ENCODE measurements at places on chromosomes 2 and 18.

DNA sequence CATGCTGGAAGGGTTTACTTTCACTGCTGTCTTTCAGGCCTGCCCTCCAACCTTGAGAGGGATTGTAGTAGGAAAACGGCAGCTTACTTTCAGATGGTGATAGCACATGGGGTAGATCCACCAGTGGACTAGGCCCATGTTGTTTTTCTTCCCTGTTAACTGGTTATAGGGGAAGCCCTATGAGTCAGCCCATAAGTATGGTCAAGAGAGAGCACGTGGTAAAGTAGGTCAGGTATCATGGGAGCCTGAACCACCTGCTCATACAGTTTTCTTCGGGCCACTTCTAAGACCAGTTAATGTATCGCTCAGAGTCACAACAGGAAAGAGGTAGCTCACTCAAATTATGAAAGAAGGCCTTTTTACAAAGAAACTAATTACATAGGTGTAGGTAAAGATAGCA is 33.0 kb downstream of the PDK1 start:
- no peak for DNase-seq

GRCh38 chr18:63267975-63268721 is 51.4 kb downstream of the BCL2 start:
- DNase-seq, result no peak

DNA sequence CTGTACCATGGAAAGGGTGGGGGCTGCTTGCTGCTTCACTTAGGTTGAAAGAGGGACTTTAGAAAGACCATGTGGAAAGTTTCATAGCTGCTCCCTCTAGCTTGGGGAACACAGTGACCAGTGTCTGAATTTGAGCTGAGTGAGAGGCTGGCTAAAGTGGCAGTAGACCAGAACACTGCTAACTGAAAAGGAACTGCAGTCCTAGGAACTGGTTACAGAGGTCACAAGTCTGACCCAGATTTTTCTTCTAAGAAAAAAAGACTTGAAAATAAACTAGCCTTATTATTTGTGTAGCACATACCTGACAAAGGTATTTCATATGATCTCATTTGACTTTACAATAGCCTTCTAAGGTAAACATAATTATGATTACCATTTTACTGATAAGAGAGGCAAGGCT is 153.6 kb downstream of the FSHR start:
- no peak for DNase-seq

- DNase-seq, result no peak
These were observed 74.2 kb upstream of the KLF7 start for GRCh38 chr2:207239754-207240494.

DNA sequence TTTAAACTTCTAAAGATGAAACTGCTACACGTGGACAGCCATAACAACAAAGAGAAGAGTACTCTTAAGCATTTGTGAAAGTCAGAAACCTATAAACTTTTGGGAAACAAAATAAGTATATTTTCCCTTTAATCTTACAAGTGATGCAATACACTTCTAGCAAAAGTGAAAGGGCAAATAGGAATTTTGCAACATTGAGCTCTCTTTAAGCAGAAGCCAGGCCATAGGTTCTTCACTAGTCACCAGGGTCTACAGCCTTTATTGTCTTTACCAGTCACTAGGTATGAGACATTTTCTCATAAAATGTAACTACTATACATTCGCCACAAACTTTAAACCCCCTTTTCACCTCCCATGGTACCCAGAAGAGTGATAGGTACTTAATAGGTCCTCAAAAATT is 37.5 kb downstream of the SCN1A start:
- DNase-seq, result no peak

GRCh38 chr2:138500592-138501424 is 762 bp upstream of the SPOPL start:
- peak; percentile 48 for DNase-seq

- peak; percentile 19 for DNase-seq
These were observed 123.3 kb upstream of the RND3 start for GRCh38 chr2:150610670-150611279.
